ENCODE measurements at places on chromosomes 6 and 20.
A peak's percentile ranks its signal among the peaks of the same experiment; 100 is the strongest.

GRCh38 chr6:142307963-142308748 is 6.3 kb downstream of the ADGRG6 start:
- DNase-seq: no peak

DNA sequence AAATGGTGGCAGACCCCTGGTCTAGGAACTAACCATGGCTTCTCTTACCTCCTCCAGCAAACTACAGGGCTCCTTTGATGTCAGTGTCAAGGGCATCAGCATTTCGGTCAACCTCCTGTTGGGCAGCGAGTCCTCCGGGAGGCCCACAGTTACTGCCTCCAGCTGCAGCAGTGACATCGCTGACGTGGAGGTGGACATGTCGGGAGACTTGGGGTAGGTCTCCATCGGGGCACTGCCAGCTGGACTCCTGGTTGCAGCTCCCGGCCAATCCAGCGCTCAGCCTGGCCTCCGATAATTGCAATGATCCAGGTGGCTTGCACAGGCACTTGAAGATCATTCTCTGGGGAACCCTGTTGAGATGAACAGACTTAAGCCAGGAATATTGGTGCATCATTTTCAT is 7.9 kb downstream of the LBP start:
- DNase-seq: no peak

DNA sequence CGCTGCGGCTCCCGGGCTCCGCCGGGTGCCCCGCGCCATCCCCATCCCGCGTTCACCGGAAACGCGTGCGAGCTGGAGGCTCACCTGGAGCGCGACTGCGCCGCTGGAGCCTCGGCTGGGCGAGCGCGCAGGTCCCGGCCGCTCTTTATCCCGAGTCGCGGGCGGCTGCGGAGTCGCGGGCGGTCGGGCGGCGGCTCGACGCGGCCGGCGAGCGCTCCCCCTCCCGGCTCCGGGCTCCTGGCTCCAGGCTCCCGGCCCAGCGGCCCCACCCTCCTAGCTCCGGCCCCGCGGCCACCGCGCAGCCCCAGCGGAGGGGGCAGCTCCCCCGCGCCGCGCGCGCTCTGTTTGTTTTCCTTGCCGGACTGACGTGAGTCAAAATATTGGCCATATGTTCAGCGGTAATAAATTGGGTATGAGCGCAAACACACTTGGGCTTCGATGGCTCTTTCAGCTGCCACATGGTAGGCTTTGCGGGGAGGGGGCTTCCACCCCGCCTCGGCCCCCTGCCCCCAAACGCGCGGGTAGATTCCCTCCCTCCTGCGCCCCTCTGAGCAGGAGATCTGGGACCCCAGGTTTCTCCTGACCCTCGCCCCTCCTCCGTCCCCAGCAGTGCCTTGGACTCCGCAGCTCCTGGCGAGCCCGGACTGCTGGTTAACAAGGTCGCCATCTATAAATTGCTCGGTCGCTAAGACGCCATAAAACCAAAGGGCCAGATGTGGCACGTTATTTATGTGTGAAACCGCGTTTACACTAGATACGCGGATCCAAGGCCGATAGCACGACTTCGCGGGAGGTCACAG is 8.8 kb upstream of the NKX2-2 start:
- peak; percentile 52 for DNase-seq

- no peak for DNase-seq
Measured at GRCh38 chr20:17449031-17449430, 82.1 kb downstream of the BFSP1 start.

- no peak for DNase-seq
Measured at GRCh38 chr6:107656401-107656800, 166.5 kb downstream of the SOBP start.

- no peak for DNase-seq
Measured at GRCh38 chr20:41951615-41952014, 333.4 kb upstream of the CHD6 start.

GRCh38 chr20:33709398-33709797 is 10.7 kb downstream of the PXMP4 start:
- no peak for DNase-seq

- DNase-seq: no peak
Measured at GRCh38 chr6:70409216-70409615, 4.1 kb upstream of the FAM135A start.

GRCh38 chr6:139776041-139776440 is 401.6 kb upstream of the CITED2 start:
- DNase-seq: no peak

GRCh38 chr6:158328952-158329351 is 16.7 kb downstream of the TULP4 start:
- DNase-seq: no peak

- DNase-seq: no peak
Measured at GRCh38 chr6:112279031-112279935, 24.9 kb upstream of the LAMA4 start.

GRCh38 chr6:168376120-168376519 is 56.5 kb upstream of the DACT2 start:
- no peak for DNase-seq

GRCh38 chr20:33833333-33833732 is 22.2 kb downstream of the CHMP4B start:
- no peak for DNase-seq

- DNase-seq: no peak
Measured at GRCh38 chr6:121614115-121614514, 178.7 kb downstream of the GJA1 start.

DNA sequence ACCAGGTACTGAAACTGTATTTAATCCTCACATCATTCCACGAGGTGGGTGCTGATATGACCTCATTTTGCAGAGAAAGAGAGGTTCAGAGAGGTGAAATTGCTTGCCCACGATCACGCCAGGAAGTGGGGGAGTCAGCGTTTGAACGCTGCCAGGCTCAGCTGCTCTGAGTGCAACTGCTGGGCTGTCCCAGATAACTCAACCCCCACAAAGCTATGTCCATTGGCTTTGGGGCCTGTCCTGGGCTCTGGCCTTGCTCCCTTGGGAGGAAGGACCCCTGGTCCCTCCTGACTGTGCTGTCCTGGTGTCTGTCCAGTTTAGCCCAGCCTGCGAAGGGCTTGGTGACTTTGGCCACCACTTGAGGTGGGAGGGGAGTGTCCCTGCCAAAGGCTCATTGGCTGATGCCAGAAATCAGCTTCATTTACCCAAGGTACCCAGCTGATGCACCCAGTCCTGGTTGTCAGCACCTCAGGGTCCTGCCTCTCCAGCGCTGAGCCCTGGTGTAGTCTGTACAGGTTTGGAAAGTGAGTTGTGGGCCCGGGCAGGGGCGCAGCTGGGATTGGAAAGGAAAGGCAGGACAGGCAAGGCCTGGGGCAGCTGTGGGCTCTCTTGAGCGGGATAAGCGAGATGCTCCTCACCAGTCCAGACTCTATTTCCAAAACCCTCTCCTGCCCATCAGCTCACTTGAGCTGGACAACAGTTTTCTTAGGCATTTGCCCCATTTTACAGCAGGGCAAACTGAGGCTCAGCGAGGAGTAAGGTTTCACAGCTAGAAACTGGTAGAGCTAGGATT is 38.5 kb downstream of the SUN5 start:
- no peak for DNase-seq

DNA sequence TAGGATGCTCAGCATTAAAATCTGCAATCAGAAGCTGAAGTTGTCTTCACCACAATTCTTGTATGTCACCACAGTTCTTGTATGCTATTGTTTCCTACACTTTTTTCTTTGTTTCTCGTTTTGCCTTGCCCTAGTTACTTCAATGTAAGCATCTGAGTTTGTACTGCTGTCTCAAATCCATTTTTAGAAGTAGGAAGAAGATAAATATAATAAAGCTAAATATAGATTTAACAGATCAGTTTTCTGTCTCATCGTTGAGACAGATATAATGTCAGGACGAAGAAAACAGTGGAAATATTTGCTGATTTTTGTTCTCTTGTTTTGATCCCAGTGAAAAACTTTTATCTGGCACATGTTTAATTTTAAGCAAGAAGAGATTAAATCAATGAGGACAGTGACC is 318.0 kb downstream of the QKI start:
- no peak for DNase-seq

DNA sequence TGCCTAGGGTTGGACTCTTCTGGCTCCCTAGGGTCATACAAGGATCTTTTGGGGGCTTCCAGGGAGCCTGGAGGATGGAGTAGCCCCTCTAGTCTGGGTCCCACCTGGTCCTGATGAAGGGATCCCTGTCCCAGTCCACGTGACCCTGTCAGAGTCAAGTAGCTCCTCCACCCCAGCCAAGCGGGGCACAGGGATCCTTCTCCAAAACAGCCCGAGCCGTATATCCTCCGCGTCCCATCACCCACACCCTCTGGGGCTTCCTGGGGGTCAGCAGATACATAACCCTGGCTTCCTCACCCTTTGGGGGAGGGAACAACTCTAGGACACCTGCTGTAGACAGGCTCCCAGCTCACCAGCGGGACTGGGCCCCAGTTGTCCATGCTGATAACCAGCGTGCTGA is 28.0 kb downstream of the BPIFB1 start:
- DNase-seq: no peak

GRCh38 chr6:45494416-45495135 is 116.8 kb upstream of the SUPT3H start:
- no peak for DNase-seq

DNA sequence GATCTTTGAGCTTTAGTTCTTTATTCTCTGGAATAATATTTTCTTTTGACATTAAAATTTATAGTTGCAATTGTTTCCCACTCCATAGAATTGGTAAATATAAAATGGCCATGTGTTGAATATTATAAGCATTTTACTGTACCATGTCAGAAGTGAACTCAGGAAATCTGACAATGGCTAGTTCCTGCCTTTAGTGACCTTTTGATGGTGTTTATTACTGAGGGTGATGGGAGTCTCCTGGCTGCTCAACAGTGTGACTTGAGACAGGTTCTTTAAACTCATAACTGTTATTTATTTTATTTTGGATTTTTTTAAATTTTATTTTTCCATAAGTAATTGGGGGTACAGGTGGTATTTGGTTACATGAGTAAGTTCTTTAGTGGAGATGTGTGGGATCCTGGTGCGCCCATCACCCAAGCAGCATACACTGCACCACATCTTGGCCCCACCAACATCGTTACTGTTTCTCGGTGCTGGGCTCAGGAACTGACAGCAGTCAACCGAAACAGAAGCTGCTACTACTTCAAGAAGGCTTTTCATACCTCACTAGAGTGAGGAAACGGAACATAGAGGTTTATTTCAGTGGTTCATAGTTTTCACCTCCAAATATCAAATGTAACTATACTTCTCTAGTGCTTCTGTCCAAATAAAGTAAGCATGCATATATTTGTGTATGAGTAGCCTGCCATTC is 90.4 kb downstream of the PLEKHG1 start:
- DNase-seq: no peak

GRCh38 chr20:57174737-57175136 is 91.7 kb downstream of the BMP7 start:
- no peak for DNase-seq

GRCh38 chr20:11376420-11376819 is 541.3 kb upstream of the BTBD3 start:
- no peak for DNase-seq

DNA sequence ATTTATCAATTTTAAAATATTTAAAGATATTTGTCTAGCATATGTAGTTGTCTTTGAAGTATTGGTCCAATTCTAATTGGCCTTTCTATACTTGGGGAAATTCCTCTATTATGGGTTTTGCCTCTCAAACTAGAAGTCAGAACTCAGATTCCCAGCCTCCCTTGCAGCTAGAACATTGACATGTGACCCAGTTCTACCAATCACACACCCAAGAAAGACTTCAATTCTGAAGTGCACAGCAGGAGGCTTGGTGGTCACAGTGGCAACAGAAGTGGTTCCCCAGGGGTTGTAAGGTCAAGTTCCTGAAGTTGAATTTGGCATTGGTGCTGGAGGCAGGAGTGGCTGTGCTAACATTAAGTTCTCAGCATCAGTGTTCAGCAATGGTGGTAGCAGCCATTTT is 14.8 kb upstream of the FKBP5 start:
- DNase-seq: no peak

DNA sequence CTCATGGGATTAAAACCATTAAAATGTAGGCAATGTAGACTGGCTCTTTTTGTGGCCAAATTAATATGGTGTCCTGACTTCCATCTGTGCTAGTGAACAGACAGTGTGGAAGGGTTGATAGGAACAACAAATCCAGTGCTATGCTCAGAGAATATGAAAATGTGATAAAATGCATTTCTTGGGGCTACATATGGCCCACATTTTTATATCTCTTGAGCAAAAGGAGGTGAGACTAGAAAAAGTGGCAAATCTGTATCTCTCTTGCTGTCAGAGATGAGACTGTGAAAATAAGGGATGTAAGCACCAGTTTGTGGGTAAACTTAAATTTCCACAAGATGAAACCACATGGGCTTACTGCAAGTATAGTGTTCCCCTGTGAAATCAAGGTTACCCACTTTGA is 162.1 kb downstream of the PHF3 start:
- no peak for DNase-seq

DNA sequence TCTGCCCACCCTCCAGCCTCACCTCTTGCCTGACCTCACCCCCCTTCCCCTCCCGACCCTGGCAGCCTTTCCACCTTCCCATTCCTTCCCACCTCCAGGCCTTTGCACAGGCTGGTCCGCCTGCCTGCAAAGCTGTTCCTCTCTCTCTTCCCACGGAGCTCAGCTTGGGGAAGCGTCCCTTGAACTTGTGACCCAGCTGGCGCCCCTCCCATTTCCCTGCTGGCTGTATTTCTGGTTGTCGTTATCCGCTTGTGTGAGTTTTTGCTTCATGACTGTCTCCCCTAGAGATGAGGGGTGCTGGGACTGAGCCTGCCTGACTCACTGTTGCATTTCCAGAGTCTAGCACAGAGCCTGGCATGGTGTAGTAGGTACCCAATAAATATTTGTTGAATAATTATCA is 32.5 kb downstream of the VSTM2L start:
- no peak for DNase-seq

GRCh38 chr6:11732036-11732631 is 46.5 kb downstream of the ADTRP start:
- DNase-seq: no peak

- DNase-seq: no peak
Measured at GRCh38 chr6:72175916-72176315, 289.6 kb downstream of the RIMS1 start.

- no peak for DNase-seq
Measured at GRCh38 chr20:17835240-17835933, 133.2 kb downstream of the SNX5 start.

DNA sequence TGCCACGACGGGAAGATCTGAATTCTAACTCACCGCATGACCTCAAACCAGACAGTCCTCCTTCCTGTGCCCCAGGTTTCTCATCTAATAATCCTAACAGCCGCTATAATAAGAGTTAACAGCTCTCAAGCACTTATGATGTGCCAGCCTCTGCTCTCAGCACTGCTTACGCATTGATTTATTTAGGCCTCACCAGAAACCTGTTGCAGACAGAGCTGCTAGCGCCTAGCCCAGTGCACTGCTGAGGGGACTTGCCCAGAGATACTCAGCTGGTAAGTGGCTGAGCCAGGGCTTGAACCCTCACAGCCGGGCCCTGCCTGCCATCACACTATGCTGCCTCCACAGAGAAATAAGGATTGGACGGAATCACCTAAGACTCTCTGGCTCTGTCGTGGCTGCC is 37.7 kb downstream of the GRM4 start:
- DNase-seq: no peak

All from NCI-H2081 (cell line).